ENCODE measurements at places on chromosomes 4 and X.

GRCh38 chrX:2618516-2618915 is 72.6 kb upstream of the CD99 start:
- no peak for DNase-seq

DNA sequence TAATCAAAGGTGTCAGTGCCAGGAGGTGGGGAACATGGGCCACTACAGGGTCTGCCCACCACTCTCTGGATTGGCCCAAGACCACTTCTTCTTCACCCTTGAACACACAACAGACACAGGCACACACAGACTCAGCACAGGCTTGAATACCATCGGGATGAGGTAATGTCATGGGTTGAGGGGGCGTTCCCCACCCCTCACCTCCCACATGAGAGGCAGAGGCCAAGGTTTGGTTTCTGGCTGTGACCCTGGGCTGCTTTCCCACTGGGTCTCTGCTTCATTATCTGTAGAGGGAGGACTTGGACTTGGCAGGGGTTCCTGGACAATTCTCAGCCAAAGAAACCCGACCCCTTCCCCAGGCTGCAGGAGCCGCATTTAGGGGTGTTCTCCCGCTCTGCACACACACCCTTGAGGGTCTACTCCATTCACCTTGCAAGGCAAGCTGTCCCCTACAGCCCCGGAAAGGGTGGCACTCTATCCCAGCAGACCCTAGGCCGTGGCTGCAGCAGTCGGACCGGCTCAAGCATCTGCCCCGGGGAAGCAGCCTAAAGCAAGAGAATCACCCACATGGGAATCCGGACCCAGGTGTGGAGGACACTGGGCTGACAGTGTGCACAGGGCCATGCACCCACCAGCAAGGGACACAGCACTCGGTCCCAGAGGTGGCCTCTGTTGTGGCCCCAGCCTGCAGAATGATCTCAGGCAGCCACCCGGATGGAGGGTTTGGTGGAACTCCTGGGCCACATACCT is 62.4 kb downstream of the TRMT44 start:
- no peak for DNase-seq

DNA sequence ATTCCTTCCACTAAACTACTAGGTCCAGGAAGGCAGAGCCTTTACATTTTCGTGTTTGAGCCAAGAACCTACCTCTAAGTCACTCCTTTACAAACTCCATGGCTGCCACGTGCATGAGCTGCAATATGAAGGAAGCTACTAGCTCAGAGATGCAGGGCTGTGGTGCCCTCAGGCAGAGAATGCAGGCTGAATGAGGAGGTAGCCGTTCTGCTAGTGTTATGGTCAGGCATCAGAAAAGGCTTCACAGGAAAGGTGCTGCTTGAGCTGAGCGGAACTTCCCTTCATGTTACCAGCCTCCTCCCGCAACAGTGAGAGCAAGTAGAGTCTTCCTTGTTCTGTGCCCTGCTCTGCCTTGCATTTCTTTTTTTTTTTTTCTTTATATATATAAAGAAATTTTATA is 148.3 kb upstream of the PACRGL start:
- no peak for DNase-seq

GRCh38 chr4:104591510-104591911 is 96.8 kb upstream of the CXXC4 start:
- DNase-seq = no peak

- no peak for DNase-seq
These were observed 12.9 kb upstream of the BMPR1B start for GRCh38 chr4:94744850-94745249.

DNA sequence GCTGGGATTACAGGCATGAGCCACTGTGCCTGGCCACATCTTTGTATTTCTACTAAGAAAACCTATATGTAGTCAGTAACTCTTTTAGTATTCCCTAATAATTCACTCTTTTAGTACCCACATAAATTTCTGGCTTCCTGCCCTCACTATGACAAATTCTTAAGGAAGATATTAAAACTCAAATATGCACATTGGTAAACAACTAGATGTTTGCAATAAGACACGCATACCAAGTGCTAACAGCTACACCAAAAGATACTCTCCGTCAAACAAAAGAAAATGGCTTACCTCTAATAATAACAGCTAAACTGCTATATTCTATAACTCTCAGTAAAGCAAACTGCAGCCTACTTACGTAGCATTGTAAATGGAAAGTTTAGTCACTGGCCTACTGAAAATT is 6.3 kb downstream of the UBA6 start:
- no peak for DNase-seq

GRCh38 chrX:24423960-24424359 is 41.1 kb upstream of the PDK3 start:
- no peak for DNase-seq

DNA sequence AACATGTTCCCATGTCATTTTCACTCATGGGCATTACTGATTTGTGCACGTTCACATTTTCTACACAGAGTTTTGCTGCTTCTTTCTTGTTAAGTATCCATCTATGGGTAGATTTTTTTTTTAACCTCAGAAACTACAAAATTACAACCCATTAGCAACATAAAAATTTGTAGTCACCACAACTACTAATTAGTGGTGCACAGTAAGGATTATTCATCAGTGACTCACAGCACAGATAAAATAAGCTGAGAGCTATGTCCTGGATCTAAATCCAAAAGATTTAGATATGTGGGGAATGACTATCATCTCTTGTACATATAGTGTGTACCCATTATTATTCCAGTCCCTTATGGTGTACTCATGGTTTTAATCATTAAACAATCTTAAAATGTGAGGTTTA is 19.7 kb upstream of the AMELX start:
- no peak for DNase-seq

GRCh38 chrX:154596290-154596929 is 11.5 kb downstream of the CTAG1A start:
- no peak for DNase-seq

- no peak for DNase-seq
These were observed 7.5 kb downstream of the SH3KBP1 start for GRCh38 chrX:19879735-19880378.

DNA sequence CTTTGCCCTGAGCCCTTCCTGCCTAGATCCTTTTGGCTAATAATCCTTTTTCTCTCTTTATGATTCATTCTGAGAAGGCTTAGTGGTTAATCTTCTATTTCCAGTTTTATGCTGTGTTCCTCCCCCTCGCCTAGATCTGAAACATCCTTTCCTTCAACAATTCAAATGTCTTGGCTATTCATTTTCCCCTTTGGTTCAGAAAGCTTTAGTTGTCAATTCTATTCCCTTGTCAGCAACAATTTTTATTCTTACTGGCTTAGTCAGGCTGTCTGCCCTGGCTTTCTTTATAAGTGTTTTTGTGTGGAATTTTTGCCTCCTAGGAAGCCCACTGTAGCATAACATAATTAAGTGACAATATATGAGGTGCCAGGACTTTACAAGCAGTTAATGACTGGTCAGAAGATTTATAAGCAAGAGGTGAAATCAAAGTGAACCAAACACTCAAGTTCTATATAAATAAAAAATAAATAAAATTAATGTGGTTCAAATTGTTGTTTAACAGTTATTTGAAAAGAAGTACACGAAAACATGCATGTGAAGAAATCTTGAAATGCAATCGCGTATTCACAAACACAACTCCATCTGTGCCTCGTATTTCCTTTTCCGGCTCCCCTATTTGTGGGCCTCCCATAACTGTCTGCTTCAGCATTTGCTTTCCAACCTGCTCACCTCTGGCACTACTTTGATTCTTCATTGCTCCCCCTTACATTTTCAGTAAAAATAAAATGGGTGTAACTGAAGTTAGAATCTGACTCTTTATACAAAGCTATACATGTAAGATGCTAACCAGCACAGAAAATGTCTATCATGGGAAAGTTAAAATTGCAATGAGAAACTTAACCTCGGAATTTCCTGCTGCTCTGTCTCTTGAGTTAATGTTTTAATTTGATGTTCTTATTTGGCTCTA is 235.4 kb downstream of the SPRY1 start:
- no peak for DNase-seq

DNA sequence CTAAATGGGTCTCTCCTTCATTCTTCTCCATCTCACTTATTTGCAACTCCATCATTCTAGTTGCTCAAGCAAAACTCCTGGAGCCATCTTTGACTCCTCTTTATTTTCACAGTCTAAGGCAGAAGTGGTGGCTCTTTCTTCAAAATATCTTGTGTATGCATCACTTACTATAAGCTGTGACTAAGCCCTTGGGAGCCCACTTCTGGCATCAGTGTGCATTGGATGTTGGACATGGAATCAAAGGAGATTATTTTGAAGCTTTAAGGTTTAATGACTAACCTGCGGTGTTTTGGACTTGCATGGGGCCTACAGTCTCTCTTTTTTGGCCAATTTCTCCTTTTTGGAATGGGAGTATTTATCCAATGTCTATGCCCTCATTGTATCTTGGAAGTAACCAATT is 276.8 kb downstream of the SPOCK3 start:
- DNase-seq = no peak

DNA sequence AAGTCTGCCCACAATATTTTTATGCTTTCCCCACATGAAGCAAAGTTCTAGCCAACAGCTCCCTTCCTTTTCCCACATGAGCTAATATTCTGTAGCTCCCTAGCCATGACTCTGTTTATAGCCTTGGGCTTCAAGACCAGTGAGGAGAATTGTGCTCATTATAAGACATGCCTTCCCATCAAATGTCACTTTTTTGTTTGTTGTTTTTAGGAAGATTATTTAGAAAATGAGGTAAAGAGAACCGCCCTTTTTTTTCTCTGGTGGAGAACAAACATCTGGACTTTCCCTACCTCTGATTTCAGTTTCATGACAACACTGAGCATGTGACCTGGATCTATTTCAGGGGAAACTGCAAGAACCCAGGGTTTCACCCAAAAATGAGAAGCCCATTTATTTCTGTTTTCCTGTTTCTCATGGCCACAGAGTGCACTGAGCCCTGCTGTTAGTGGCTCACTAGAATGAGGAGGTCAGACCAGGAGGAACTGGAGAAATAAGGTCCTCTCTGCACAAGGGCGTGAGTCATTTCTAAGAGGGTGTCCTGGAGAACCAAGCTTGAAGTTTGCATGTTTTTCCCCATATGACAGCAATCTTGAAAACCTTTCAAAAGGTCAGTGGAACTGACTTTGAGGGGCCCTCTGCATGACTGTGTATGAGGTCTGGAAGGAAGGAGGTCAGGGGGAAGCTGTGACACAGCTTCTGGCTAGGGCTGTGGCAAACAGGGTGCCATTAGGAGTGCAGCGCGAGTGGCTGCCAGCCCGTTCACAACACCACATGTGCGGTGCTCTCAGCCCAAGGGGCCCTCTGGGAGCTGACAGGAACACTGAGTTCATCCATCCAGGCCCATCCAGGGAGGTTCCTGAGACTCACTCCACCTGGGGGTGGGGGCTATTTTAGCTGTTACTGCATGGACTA is 55.2 kb downstream of the CHST7 start:
- DNase-seq = no peak

GRCh38 chrX:41655101-41655500 is 33.7 kb upstream of the GPR34 start:
- no peak for DNase-seq

DNA sequence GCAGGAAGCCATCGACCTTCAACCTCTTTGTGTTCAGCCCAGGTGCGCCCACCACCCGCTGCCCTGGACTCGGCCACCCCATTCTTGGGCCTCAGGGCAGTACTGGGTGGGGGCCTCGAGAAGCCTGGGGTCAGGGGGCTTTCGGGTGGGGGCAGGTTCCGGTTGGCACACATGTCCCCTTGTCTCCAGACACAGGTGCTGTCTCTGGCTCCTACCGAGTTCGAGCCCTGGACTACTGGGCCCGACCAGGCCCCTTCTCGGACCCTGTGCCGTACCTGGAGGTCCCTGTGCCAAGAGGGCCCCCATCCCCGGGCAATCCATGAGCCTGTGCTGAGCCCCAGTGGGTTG is 7.4 kb upstream of the FGFRL1 start:
- DNase-seq = no peak

DNA sequence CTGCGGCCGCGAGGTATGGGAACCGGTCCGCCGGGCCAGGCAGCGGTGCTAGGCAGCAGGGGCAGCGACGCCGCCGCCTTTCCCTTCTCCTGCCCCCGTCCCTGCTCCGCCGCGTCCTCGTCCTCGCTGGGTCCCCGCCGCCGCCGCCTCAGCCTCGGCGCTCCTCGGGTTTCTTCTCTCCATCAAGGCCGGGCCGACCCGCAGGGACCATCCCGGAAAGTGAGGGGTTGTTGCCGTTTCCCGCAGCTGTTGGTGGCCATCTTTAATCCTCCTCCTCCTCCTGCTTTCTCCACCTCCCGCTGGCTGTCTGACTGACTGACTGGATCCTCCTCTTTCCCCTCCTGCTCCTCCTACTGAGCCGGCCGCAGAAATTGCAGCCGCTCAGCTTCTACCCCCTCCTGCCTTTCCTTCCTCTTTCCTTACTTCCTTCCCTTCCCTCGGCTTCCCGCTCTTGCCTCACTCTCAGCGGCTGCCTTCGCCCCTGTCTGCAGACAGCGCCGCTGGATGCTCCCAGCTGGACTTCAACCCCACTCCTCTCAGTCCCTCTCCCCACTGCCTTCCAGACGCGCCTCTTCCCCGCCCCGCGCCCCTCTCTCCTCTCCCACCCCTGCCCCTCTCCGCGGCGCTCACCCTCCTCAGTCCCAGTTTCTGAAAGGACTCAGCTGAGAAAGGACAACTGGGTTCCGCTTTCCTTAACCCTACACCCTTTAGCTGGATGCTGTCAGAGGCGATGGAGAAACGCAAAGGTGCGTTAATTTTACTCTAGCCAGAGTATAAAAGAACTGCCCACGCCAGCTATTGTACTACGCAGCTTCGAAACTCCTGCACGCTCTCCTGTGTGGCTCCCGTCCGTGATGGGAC is at the start of gene WDFY3:
TSS of gene WDFY3 (minus strand) at position 309 of the 861 bp plus-strand sequence. CDS start 106,099 bp downstream, outside the sequence.
- peak; percentile 14 for DNase-seq

DNA sequence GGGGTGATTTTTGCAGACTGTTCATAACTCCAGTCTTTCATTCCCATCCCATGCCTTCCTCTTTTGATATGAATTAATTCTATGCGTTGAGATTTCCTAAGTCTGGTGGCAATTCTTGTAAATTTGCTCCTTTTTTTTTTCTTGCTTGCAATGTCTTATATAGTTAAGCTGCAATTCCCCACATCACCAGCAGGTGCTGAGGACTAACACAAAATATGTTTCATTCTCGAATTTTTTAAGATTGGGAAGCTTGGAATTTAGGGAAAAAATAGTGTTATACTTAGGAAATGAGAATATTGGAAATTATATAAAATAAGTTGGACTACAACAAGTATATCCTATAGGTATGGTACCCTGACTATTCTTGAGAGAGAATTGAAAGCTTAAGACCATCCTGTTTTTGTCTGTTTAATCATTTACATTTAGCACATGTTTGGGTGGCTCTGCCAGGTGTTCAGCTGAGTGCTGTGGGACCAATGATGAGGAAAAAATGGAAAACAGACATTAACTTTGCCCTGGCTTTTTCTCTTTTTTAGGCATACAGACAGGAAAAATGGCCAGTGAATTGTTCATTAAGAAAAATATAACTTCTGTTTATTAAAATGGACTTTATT is 30.2 kb downstream of the AFF2 start:
- DNase-seq = no peak

Data from memory B cell (primary cell).